NCI-H82 (cell line): ENCODE measurements at places on chromosomes 6 and 20.

DNA sequence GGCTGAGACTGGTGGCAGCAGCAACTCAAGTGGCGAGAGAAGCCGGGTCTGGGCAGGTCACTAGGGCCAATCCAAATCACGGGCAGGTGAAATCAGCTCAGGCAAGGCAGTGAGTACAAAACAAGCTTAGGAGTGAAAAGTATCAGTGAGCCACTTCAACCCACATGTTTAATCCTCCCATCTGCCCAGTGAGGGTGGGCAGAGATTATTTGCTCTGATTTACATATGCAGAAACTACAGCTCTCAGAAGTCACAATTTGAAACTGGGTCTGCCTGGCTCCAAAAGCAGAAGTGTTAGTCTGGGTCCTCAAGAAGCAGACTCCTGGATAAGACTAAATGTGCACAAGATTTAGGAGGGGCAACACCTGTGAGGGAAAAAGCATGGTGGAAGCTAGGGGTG, 173.7 kb upstream of the LRFN2 start:
- DNase-seq: peak; percentile 89

- no peak for DNase-seq
Observed at GRCh38 chr20:19909725-19910124, 107.4 kb upstream of the NAA20 start.

GRCh38 chr20:61521687-61522420, 269.8 kb downstream of the CDH4 start:
- DNase-seq: no peak

DNA sequence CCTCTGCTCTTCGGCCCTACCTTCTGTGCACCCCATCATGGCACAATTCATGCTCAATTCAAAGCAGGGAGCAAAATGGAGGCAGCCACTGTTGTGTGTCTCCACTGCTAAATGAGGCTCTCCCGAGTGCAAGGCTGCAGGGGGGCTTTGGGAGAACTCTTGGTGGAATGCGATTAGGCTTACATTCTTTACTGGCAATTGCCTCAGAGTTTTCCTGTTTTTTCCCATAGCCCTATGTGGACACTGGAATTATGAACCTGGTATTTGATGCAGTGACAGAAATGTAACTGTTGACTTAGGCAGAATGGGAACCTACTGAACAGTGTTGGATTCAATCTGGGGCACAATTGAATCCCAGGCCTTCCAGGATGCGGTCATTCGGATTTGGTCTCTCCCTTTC, 187.9 kb upstream of the GMDS start:
- DNase-seq: no peak

DNA sequence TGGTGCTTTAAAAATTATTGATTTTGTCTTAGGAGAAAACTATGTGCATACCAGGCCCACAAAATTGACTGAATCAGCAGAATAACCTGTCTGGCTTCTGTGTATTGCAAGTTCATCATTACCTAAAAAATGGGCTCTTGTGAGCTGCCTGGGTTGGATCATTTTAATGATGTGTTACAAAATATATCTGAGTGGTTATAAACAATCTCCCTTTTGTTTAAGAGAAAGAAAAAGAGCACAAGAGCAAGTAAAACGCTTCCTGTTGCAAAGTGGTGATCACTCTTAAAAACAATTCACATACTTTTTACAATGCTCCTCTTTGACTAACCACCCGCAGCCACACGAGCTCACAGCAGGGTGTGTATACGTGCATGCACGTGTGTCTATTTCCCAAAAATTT, 335.1 kb downstream of the HDGFL1 start:
- DNase-seq: no peak

GRCh38 chr20:38725931-38726803, 1.9 kb downstream of the SLC32A1 start:
- DNase-seq: peak; percentile 92

DNA sequence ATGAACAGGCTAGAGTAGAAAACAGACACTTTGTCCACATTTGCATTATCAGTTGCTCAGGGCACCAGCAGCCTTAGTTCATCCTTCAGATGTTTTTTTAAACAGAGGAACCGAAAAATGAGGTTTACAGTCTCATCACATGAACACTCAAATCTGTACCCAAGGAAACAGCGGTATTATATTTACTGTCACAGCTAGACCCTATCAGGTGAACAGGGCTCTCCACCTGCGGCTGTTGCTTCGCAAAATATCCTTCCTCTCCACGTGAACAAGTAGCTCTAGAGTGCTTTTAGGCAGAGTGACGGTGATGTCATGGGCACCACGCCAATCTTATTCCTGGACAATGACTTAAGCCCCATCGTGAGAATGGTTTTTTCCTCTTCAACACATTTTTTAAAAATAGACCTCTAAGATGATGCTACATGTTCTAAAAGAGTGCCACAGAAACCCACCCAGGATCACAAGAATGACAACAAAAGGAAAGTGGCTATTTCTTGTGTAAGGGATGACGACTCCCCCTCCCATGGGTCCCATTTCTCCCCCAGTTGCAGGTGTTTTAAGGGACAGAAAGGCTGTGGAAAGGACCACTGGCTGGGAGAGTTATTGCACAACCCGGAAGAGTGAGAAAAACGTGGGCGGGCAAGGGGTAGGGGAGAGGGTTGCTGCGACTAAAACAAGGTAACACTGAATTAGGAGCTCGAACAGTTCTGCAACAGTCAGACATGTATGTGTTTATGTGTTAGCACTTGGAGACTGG, 77.7 kb downstream of the EFHC1 start:
- DNase-seq: no peak

DNA sequence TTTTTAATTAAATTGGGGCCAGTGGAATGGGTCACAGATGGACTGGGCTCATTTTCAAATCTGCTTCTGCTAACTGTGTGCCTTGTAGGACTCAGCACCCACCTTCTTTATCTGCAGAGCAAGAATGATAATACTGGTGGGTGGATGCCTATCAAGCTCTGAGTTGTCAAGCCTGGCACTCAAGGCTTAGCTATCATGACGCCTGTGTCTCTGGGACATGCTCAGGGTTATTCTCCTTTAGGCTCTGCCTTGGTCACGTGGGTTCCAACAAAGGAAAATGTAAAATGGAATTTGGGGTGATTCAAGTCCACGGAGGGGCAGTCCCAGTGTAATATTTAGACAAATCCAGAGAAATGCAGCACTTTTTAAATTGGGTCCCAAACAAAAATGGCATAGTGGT, 202.3 kb downstream of the TSHZ2 start:
- no peak for DNase-seq

- DNase-seq: no peak
Observed at GRCh38 chr6:125717120-125717731, 32.2 kb upstream of the HEY2 start.

- no peak for DNase-seq
Observed at GRCh38 chr6:137290601-137291261, 71.5 kb upstream of the IFNGR1 start.

- DNase-seq: peak; percentile 59
Observed at GRCh38 chr20:52899041-52899608, 73.0 kb upstream of the TSHZ2 start.

DNA sequence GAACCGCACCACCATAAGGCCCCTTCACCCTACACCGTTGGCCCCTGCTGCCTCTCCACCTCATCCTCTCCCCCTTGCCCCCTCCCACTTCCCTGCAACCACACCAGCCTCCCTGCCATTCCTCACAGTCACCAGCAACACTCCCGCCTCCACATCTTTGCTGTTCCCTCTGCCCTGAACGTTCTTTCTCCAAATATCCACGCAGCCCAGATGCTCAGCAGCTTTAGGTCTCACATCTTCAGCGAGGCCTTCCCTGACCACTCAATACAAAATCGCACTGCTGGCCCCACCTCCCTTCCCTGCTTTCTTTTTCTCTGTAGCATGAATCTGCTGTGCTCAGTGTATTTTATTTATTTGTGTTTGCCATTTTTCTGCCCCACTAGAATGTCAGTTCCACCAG, 20.5 kb downstream of the ITPR3 start:
- no peak for DNase-seq

GRCh38 chr6:87436435-87436834, 28.7 kb downstream of the CFAP206 start:
- no peak for DNase-seq

GRCh38 chr20:24134930-24135329, 146.4 kb upstream of the GGTLC1 start:
- DNase-seq: no peak

GRCh38 chr6:4518506-4518905, 257.7 kb upstream of the CDYL start:
- DNase-seq: no peak

- no peak for DNase-seq
Observed at GRCh38 chr6:99177736-99178135, 171.7 kb downstream of the FAXC start.
